ENCODE measurements at places on chromosomes 13 and 19.
A peak's percentile ranks its signal among the peaks of the same experiment; 100 is the strongest.

GRCh38 chr13:98571955-98572662, 4.8 kb downstream of the STK24 start:
- no peak for DNase-seq

- no peak for DNase-seq
Observed at GRCh38 chr19:1065606-1066109, 1.3 kb upstream of the ARHGAP45 start.

- DNase-seq, result no peak
Observed at GRCh38 chr13:113923376-113924063, 50.4 kb downstream of the C13orf46 start.

GRCh38 chr13:43086181-43086580, 62.8 kb downstream of the DNAJC15 start:
- DNase-seq, result no peak

- no peak for DNase-seq
Observed at GRCh38 chr13:71485913-71486312, 381.1 kb downstream of the DACH1 start.

- DNase-seq, result no peak
Observed at GRCh38 chr13:73718246-73718645, 416.0 kb downstream of the KLF12 start.

DNA sequence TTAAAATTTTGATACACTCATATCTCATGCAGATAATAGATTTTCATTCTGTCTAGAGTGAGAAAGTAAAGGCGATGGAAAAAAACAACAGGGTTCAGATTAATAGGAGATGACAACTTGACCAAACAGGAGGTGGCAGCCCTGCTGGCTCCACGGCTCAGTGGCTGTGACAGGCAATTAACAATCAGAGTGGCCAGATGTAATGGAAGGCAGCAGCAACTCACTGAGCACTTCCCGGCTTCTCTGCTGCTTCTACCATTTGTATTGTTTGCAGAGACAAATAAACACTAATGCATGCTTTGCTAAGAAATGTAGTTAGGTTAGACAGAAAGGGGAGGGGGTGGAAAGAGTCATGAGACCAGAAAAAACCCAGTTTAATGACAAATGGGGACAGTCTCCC, 473.0 kb upstream of the SLC10A2 start:
- no peak for DNase-seq

DNA sequence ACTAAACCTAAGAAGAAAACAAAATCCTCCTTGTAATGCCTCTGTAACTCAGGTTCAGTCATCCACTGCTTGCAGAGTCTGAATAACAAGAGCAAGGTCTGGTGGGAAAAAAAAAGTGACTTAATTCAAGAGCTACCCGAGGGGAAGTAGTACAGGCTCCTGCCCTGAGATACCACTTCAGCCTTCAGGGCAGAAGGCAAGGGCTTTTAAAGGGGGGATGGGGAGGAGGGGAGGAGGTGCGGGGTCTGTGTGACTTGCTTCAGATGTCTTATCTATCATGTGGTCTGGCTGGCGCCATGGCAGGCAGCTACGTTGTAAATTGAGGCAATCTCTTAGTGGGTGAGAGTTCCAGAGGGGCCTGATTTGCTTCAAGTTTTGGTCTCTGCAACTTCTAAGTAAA, 66.7 kb downstream of the LRRC63 start:
- no peak for DNase-seq

GRCh38 chr13:93279982-93280381, 53.4 kb downstream of the GPC6 start:
- no peak for DNase-seq

- no peak for DNase-seq
Observed at GRCh38 chr19:33868788-33869412, 72.2 kb downstream of the KCTD15 start.

GRCh38 chr13:41613471-41613870, 156.1 kb downstream of the RGCC start:
- DNase-seq, result no peak

- no peak for DNase-seq
Observed at GRCh38 chr19:21128901-21129698, 12.7 kb upstream of the ZNF431 start.

GRCh38 chr19:5681391-5682106, 722 bp downstream of the HSD11B1L start:
- DNase-seq, result no peak

- no peak for DNase-seq
Observed at GRCh38 chr19:35115177-35115951, at the start of gene FXYD3. Gene FXYD3, plus strand, starts transcription at chr19:35115823. Its CDS starts 3,554 bp downstream, at chr19:35119377.

- no peak for DNase-seq
Observed at GRCh38 chr13:24161010-24161775, 673 bp downstream of the SPATA13 start.

DNA sequence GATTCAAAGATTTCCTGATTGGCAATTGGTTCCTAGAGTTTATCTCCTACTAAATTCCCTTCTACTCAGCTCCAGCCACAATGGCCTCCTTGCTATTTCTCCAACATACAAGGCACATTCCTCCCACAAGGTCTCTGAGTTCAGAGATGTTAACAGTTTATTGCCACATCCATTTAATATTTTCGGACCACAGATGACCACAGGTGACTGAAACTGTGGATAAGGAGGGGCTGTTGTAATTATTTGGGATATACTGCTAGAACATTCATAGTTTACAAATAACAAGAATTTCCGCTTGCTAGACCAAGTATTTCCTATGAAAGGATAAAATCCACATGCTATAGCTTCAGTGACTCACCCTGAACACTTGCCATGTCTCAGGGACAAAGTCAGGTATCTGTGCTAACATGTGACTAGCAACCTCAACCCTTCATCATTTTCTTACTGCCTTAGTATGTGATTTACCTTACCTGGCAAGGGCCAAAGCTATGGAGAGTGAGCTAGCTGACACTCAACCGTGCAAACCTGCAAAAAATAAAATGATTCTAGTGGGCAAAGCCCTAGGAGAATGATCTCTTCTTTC, 117.7 kb downstream of the TBC1D4 start:
- DNase-seq, result no peak

DNA sequence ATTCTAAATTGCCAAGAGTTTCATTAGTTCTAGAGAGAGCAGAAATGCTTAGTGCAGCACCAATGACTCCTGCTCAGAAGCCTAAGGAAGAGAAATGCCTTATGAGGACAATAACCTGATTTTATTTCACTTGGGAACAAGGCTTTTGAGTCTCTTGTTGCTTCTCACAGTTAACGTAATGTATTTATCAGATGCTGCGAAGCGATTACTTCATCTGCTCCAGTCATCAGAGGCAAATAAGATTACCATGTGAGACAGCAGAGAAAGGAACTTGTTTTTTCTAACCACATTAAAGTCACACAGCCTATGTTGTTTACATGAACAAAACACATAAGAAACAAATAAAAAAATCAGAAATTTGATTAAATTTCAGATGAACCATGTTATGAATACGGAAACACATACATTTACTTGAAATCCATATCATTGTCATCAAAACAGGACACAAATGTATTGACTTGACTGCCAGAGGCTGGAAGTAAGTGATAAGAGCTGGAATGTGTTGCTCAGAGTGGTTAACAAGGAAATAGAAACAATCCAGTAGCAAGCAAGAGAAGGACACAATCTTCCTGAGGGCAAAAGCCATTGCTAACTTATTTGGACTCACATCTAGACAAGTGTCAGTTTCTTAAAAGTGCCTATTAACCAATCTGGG, 147.3 kb downstream of the LHFPL6 start:
- DNase-seq, result no peak

DNA sequence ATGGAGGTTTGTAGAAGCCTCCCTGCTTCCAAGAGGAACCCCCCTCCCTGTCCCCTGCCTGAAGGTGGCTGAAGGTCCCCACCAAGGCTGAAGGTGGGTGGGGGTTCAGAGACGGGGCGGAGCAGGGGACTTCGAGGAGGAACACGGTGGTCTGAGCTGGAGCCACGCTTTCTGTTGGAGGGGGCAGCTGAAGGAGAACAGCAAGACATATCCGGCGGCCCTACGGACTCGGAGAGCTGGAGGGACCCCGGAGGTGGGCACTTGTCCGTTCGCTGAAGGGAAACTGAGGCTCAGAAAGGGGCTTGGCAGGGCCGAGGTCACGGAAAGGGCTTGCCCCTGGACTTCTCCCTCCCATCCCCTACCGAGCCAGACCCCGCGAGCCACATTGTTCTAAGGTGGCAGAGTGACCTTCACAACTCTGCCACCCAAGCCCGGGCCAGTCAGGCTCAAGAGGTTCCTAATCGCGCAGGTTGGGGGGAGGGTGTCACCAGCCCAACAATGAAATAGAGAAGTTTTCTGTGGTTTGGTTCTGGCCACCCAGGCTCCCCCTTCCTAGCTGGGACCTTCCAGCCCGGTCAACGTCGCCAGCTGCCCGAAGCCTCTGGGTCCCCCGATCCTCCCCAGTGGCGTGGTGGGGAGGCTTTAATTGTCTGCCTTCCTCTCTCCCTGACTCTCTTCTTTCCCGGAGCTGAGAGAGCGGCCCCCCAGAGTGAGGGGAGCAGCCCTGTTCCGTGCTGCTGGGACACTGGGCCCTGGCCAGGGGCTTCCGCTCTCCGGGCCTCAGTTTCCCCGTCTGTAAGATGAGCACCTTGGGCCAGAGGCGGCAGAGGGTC, 15.5 kb upstream of the KCNN1 start:
- DNase-seq, result no peak

DNA sequence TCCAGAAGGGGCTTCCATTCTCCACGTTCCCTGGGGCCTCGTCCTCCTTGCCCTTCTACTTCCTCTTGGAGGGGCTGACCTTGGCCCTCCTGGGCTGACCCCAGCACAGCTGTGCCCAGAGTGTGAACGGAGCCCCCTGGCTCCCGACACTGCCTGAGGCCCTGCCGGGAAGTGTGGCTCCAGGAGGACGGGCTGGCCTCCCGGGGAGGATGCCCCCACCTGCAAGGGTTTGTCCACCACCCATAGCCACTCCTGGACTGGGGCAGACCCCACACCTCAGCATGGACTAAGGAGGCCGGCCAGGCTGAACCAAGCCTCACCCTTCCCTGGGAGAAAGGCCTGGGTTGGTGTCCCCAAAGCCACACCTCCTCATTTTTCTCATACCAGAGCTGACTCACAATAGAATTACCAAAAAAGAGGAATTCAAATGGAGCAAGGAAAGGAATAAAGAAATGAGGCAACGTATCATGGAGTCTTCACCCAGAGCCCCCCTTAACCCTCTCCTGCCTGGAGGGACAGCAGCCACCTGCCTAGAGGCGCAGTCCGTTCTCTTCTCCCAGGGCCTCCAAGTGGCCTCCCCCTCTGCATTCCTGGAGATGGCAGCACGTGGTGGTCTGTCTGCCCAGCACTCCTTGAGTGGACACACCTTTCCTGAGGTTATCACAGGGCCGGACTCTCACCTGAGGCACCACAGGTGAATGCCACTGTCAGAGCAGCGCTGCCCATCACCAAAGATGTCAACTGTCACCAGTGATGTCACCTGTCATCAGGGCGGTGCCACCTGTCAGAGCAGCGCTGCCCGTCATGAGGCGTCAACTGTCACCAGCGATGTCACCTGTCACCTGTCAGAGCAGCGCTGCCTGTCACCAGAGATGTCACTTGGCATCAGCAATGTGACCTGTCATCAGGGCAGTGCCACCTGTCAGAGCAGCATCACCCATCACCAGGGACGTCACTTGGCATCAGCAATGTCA, 3.1 kb upstream of the C13orf46 start:
- peak; percentile 46 for DNase-seq

DNA sequence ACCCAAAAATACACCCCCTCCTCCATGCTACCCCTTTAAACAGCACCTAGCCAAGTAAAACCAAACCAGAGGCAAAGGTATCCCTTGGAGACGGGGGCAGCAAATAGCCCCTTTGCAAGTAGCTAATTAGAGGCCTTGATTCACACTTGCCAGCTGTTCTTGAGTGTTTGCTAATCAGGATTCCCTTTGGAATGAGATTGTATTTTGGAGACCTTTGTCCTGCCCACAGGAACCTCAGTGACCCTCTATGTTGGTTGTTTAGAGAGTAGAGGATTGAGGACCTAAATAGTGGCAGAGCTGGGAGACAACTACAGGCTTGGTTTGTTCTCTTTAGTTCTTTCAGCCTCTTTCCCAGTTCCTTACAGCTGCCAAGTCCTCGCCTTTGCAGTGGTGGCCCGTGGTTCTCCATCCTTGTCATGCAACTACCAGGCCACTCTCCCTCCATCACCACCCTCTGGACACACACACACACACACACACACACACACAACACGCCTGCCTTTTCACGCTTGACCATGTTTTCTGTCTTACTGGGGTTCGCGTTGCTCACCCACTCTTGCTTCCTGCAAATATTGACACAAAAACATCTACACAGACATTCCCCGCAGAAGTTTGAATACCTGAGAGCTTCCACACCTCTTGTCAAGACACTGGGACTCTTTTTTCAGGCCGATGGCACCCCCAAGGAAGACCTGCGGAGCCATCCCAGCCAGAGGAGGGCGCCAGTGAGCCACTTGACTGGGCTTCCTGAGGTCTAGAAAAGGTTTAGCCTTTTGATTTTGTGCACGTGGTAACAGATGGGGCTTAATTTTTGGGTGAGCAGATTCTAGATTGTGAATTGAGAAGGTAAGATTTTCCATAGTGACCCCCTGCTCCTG, 80.0 kb upstream of the GPR183 start:
- DNase-seq, result no peak

DNA sequence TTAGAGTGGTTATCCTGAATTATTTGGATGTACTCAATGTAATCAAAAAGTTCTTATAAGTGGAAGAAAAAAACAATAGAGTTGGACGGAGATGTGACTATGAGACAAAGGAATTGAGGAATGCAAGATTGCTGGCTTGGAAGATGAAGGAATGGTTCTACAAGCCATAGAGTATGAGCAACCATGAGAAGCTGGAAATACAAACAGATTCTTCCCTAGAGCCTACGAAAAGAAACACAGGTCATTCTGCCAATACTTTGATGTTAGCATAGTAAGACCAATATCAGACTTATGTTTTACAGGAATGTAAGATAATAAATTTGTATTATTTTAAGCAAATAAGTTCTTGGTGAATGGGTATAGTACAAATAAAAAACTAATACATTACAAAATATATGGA, 249.2 kb downstream of the DIAPH3 start:
- no peak for DNase-seq

DNA sequence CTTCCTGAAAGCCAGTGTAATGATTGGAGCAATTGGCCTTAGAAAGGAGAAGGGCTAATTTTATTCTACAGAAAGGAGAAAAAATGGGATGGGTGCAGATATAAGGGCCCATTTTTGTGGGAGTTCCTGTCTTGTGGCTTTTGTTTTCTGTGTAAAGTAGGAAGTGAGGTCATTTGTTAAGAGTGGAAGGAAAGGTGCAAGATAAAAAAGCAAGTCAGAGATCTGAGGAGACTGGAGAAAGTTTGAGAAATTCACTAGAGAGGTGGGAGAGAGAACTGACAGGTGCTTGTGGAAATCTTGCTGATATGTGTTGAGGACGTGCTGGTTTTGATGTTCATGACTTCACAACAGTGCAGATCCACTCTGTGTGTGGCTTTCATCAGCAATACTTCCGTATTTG, 349.4 kb downstream of the DLEU7 start:
- no peak for DNase-seq

GRCh38 chr19:14103310-14103709, 12.8 kb upstream of the SAMD1 start:
- no peak for DNase-seq

DNA sequence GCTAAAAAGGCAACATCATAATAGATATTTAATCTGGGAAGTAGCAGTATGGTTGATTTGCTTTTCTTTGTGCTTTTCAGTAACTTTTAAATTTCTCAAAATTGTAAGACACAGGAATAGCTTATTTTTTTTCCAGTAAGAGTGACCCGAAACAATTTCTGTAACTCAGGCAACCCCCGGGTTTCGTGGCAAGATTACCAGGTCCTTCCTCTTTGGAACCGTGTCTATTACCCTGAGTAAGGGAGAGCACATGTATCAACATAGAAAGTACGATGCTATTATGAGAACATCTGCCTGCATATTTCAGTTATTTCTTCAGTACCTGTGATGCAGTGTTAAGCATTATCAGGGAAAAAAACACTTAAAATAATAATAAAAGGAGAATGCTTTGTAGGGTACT, 64.1 kb downstream of the DOCK9 start:
- no peak for DNase-seq

All from kidney glomerular epithelial cell (primary cell).